ENCODE measurements at places on chromosomes 12 and 14.

DNA sequence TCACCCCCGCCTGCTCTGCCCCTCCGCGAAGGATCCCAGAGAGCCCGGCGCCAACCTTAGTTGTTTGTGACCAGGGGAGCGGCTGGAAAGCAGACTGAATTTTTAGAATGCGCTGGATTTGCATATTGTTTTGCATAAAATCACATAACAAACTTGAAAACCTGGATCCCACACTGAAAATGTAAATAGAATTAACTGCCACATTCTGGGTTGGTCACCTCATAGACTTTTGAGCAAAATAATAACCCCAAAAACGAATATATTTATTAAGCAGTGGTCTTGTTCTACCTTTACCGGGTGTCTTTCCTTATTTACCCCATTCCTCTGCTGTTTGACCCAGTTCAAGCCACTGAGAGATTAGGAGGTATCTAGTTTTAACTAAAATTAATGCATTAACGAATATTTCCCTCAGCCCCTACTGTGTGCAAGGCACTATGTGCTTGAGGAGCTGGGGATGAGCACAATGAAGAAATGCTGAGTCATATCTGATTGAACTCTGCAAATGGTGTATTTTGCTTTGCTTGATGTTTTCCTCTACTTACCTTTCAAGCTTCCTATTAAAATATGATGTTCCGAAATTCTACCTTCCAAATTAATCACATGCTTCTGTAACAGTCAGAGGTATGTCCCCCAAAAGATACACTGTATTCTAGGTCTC, 438 bp upstream of the EGLN3 start:
- DNase-seq = no peak

- no peak for DNase-seq
Measured at GRCh38 chr14:86543521-86543920, 1013.6 kb downstream of the FLRT2 start.

DNA sequence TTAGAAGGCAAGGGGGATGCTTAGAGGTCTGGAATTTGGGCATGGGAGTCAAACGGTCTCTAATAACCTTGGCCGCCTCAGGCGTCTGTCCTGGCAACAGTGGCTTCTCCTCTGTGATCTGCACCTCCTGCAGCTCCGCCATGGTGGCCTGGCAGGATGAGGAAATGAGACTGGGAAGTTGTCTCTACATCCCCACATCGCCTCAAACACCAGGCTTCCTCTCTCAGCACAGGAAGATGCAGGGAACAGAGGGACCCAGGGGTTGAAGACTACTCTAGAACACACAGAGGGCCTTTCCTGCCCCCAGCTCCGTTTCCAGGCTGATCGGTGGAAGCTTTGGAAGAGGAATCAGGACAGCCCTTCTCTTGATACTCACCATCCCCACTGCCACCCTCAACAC, 1.7 kb downstream of the NDRG2 start:
- DNase-seq = no peak

DNA sequence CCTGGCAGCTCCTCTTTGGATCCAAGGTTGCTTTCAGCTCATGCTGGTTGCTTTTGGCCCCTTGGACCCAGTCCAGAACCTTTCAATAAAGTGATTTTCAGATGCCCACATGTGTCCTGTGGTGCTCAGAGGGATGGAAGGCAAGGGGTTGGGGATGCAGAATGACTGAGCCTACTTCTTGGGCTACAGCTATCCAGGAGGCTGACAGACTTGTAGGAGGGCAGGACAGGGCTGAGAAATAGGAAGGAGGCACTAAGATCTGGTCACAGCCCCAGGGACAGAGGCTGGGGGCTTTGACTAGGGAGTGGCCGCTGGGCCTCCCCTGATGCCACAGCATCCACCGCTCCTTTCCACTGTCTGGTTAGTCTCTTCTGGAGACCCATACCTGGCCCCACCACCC, 1.2 kb upstream of the HOXC11 start:
- no peak for DNase-seq

- no peak for DNase-seq
Measured at GRCh38 chr12:114920771-114921554, 237.0 kb upstream of the TBX3 start.

GRCh38 chr12:130142736-130143135, 19.5 kb upstream of the FZD10 start:
- no peak for DNase-seq

DNA sequence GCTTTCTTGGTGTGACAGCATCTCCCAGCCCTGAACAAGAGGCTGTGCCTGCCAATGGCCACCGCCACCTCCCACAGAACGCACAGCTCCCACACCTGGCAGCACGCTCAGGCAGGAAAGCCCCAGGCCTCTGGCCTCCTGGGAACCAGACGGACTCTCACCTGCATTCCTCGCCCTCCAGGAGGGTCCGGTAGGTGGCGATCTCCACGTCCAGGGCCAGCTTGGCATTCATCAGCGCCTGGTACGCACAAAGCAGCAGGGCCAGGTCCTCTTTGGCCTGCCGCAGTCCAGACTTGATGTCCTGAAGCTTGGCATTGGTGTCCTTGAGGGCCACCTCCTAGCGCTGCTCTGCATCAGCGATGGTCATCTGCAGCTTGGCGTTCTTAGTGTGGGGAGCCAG, 12.1 kb upstream of the KRT77 start:
- no peak for DNase-seq

DNA sequence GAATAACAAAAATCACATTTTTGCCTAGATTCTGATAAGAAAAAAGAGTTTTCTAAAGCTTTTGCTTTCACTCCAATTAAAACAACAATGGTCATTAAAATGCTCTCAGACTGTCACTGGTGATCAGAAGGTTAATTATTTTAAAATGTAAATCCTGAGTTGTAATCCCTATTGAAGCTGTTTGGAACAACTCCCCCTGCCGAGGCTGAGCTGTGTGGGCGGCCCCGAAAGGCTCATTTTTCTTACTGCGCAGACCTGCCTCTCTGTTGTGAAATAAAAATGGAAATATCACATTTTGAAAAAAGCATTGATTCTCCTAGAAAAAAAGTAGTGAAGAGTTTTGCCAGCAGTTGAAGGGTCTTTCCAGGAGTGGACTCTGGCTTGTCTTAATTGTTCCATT, 174.8 kb upstream of the CDKN3 start:
- DNase-seq = no peak

GRCh38 chr12:68240975-68241374, 12.4 kb downstream of the IL22 start:
- peak; percentile 48 for DNase-seq

GRCh38 chr12:103547376-103547775, 39.7 kb upstream of the STAB2 start:
- DNase-seq = no peak

GRCh38 chr12:102745971-102746600, 171.0 kb downstream of the PAH start:
- no peak for DNase-seq

GRCh38 chr12:27756670-27757195, 23.3 kb upstream of the KLHL42 start:
- no peak for DNase-seq

- peak; percentile 38 for DNase-seq
Measured at GRCh38 chr12:13233830-13234641, 37.5 kb downstream of the EMP1 start.

DNA sequence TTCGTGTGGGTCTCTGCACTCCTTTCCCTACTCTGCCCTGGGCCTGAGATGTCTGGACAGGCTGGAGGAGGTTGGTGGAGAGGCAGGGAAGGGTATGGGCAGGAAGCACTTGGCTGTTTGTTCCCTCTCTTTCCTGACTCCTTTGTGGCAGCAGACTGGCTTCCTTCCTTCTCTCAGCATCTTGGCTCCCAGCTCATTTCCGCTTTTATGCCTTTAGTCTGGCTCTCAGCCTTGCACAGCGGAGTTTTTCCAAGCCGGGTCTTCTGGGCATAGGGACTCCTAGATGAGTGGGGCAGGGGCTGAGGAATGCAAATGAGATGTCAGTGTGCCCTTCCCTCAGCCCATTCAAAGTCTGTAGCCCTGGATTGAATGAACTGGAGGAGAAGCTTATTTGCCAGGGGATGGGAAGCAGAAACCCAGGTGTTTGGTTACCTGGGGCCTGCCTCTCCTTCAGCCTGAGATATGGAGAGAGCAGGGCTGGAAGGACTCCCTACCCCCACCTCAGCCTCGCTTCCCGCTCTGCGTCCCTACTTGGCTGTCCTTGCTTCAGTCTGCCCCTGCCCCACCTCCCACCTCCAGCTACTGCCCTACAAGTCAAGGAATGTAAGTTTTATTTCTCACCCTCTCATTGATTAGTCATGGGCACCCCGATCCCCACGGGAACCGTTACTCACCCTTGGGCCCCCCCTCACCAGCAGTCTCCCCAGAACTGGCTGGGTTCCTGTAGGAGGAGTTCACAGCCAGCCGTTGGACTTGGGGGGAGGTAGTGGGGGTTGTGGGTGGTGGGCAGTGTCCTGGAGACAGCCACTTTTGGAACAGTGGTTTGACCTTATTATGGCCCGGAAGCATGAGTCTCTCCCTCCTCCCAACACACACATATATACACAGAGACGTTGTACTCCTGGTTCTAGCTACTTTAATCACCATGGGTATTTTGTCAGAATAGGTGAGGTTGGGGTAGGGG, 9.3 kb upstream of the ITGA5 start:
- no peak for DNase-seq

- no peak for DNase-seq
Measured at GRCh38 chr12:48990552-48990951, 8.6 kb downstream of the DDN start.

GRCh38 chr14:70121521-70121920, 67.2 kb downstream of the SLC8A3 start:
- no peak for DNase-seq

DNA sequence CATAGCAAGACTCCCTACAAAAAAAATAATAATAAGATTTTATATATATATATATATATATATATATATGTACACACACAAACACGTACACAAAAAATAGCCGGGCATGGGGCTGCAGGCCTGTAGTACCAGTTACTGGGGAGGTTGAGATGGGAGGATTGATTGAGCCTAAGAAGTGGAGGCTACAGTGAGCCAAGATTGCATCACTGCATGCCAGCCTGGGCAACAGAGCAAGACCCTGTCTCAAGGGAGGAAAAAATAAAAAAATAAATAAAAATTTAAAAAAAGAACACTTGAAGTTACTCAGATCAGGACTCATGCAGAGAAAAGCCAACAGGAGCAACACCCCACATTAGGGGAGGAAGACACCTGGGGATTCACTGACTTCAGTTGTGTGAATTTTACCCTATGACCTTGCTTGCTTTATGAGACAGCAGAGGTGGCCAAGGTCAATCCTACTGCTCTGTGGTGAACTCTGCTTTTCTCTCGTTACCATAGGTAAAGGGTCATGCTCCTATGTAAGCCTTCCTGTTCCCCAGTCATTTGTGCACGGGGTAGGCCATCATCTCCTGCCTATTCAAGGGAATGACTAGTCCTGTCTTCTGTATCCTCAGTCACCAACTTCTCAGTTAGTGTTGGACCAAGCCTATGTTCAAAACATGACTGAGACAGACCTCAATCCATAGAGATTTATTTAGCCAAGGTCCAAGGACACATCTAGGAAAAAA, 1119.8 kb upstream of the TMEM132C start:
- no peak for DNase-seq

DNA sequence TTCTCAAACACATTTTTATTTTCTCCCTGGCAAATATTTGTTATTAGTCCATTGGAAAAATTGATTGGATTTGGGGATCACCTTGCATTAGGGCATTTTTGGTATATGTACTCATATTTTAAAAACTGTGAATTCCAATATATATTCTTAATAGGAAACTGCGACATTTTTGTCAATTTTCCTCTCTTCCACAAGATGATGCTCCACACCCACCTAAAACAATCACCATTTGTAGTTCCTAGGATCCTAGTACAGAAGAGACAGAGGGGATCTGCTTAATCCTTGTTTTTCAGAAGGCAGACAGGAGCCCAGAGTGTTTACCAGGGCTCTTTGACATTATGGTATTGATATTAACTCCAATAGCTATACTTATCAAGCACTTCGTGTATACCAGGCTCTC, 22.8 kb upstream of the OASL start:
- no peak for DNase-seq

DNA sequence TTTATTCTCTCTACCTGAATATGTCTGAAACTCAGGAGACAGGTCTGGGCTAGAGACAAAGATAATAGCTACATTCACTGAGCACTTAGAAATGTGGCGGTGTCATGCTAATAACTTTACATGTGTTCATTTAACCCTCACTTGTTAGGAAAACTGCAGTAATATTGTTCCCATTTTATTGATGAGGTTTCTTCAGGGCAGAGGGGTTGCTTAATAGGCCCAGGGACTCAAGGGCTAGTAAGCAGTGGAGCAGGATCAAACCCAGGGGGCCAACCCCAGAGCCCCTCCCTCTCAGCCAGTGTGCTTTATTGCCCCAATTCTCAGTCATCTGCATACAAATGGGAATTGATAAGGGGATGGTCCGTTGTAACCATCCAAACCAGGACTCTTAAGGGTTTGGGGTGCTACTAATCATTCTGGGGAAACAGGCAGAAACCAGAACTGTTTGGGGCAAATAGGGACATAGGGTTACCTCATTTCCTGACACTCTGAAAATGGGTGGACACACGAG, 142.8 kb upstream of the AMIGO2 start:
- DNase-seq = no peak

GRCh38 chr12:128790653-128791373, 32.9 kb downstream of the SLC15A4 start:
- no peak for DNase-seq

- no peak for DNase-seq
Measured at GRCh38 chr14:55351111-55351510, 60.5 kb downstream of the ATG14 start.

DNA sequence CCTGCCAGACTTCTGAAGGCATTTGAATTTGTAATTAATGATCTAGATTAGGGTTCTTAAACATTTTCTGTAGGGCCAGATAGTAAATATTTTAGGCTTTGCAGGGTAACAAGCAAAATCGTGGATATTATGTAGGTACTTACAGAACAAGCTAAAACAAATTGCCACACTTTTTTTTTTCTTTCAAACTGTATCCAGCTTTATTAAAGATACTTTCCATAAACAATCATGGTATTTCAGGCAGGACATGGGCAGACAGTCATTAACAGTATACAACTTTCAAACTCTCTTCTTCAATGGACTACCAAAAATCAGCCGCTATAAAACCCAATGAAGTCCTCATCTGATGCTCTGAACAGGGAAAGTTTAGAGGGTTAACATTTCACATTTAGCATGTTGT, 9.6 kb downstream of the TRMT5 start:
- DNase-seq = no peak

DNA sequence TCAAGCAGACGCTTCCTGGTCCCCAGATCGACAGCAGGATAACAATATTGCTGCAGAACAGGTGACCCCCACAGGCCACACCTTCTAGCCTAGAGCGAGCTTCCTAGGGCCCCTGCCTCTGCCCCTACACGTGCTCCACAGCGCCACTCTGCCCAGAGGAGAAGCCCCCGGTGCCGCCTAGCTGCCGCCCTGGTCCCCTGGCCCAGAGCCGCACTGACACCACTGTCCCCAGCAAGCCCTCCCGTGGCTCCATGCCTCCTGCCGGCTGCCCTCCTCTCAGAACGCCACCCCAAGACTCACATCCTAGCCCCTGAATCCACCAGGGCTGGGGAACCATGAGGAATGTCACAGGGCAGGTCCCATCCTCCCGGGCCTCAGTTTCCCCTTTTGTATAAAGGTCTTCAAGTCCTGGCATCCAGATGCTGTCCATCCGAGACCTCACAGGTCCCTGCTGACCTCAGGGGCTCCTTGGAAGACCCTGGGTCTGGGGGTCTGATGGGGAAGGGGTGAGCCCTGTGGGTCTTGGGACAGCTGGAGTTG, 31.0 kb downstream of the JAG2 start:
- no peak for DNase-seq

Data from stimulated activated CD4-positive, alpha-beta T cell treated with anti-CD3 and anti-CD28 coated beads, Interleukin-2, amount 100 ng/mL, for 24 hours (primary cell).